K562 (cell line): ENCODE measurements at places on chromosomes 7 and 10. TPM values are rescaled to one million over a fixed set of nuclear protein-coding genes. Genes with fewer than 3 reads are reported as not detected.
A peak's percentile ranks its signal among the peaks of the same experiment; 100 is the strongest.

GRCh38 chr7:309586-310228, 19.7 kb downstream of the FOXL3 start:
- DNase-seq = no peak

GRCh38 chr7:157136372-157136771, 2.4 kb upstream of the UBE3C start:
- DNase-seq = peak; percentile 65

GRCh38 chr7:102396710-102397019, 502 bp downstream of the PRKRIP1 start:
- DNase-seq = no peak

DNA sequence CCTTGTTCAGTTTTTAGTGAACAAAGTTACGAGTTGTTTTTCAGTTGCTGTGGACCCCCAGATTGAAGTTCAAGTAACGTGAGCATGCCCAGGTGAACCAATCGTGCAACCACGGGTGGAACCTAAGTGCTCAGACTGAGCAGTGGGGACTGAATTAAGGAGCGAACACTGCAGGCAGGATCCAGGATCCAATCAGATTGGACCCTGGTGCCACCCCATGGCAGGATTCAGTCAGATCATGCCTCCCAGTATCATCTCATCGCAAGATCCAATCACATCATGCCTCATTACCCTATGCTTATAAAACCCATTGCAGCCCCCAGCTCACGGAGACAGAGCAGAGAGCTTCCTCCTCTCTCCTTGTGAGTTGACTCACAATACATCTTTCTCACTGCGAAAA, 80.9 kb downstream of the PFKFB3 start:
- no peak for DNase-seq

- no peak for DNase-seq
Measured at GRCh38 chr10:48789486-48790456, 105.1 kb downstream of the WDFY4 start.

GRCh38 chr7:38181111-38181510, 3.1 kb downstream of the STARD3NL start:
- DNase-seq = no peak

GRCh38 chr7:48643431-48644013, 280.8 kb upstream of the CDC14C start:
- no peak for DNase-seq

- DNase-seq = no peak
Measured at GRCh38 chr7:26188957-26189541, 11.5 kb downstream of the HNRNPA2B1 start.

DNA sequence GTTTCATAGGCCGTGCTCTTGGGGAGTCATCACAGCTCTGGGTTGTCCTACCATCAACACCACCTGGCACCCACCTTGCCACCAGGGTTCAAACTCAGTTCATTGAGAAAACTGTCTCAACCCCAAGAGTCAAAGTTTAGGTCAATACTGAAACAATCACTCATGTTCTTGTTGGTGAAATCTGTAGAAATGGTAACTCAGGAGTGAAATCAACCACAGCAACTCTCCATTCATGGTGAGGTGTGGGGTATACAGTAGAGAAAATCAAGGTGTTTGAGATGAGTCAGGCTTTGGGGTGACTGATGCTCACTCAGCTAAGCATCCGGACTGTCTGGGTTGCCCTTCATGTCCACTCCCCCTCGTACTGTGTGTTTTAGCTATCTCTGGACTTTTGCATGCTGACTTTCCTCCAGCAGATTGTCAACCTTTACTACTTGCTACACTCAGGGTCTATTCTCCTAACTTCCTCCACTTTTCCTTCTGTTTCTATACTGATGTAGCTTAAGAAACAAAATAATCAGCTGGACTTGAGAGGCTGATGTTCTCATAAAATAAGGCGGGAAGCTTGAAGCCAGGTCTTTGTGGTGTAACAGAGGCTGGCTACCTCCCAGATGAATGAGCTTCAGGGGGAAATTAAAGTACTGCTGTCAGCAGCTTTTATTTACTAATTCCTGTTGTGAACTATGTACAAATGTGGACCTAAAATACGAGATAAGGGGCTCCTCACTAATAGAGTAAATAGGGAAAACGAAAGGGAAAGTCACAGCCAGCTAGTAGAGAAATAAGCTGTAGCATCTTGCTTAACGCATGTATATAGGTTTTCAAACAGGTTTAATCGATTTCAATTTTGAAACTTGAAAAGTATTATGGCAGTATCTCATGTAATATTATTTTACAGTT, 173.6 kb upstream of the AKR1E2 start:
- no peak for DNase-seq

DNA sequence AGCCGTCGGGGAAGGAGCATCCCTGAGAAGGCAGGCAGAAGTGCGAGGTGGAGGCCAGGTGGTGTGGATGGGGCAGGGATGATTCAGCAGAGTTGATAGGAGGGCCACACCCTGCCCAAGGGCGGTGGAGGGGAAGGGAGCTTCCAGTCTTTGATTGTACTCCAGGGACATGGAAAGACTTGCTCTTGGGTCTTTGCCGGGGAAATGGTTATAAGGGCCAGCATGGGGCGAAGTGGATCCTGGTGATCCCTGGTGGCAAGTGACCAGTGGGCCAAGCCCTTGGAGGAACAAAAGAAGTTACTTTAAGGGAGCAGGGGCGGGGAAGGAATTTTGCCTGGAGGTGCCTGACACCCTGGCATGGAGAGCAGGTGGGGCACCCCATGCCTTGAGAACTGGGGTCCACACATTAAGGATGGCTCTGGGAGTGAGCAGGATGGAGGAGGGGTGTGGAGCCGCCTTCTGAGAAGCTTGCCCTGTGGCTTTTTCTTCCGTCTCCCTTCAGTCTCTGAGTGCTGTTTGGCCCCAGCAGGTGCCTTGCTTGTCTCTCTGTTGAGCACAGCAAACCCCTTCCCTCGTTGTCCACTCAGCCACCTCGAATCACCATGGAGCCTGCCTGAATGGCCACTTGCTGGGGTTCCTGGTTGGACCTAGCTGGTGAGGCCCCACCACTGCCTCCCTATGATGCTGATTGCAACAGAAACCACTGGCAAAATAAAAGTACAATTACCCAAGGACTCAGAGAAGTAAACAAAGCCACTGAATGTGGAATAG, 83.9 kb downstream of the RAMP3 start:
- peak; percentile 65 for DNase-seq

DNA sequence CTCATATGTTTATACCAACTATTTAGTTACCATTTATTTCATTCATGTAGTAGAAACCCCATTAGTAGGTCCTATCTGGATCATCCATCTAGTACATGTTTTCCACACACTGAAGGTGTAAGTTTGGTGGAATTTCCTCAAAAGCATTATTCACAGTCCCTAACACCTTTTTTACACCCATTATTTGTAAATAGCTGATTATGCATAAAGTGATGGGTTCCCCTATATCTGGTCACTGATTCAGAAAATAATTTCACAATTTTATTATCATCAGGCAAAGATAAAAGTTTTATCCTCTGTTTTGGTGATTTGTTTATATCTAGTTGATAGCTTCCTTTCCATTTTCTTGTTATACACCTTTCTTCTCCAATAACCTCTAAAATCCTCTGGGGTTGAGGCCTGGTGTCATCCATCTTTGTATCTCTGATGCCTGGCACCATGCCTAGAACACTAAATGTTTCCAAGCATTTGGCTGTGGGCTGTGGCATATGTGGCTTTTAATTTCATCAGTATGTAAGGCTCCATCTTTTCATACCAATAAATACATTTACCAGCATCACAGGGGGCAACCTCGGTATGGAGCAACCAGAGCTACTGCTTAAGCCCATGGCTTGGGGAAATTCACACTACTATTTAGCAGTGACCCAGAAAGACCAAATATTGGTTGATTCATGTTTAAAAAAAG, 1089.5 kb upstream of the LRRN3 start:
- DNase-seq = no peak

GRCh38 chr10:130787243-130787642, 524.3 kb downstream of the TCERG1L start:
- DNase-seq = no peak

DNA sequence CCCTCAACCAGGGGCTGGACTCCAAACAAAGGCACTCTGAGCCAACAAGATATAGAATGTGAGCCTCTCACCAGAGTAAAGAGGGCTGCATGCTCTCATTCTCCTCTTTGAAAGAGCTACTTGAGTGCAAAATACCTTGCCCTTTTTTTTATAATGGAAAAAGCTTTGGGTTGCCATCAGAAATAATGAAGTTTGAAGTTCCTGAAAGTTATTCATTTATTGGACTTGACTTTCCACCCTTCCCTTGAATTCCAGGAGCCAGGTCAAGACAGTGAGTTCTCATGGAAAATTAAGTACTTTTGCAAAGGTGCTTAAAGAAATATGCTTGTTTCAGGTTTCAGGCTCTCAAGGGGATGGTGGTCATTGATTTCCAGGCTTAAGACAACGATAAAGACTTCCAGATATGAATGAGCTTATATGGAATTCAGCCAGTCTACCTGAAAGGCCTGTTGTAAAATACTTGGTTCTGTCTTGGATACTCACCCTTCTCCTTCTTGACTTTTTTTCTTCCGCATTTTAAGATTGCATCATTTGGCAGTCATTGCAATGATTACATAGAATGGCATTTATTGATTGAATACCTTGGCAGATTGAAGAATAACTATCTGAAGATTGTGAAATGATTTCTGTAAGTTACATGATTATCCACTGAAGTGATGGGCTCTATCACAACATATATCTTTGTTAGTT, 696.4 kb downstream of the INHBA start:
- DNase-seq = no peak

DNA sequence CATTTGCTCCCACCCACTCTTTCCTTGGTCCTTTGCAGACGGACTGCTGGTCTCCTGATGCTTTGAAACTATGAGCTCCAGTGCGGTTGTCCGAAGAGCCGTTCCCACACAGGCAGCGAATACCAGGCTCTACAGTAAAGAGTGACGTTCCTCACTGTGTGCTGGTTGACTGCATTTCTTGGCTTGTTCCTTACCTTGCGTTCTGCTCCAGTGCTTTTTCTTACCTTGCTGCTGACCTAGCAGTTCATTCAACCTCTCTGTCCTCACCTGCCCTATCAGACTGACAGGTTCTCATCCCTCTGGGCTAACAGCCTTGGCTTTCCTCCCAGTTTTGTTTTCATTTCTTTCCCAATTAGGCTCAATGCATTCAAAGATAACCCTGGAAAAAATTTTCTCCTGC, 214.8 kb downstream of the TMEM178B start:
- no peak for DNase-seq

DNA sequence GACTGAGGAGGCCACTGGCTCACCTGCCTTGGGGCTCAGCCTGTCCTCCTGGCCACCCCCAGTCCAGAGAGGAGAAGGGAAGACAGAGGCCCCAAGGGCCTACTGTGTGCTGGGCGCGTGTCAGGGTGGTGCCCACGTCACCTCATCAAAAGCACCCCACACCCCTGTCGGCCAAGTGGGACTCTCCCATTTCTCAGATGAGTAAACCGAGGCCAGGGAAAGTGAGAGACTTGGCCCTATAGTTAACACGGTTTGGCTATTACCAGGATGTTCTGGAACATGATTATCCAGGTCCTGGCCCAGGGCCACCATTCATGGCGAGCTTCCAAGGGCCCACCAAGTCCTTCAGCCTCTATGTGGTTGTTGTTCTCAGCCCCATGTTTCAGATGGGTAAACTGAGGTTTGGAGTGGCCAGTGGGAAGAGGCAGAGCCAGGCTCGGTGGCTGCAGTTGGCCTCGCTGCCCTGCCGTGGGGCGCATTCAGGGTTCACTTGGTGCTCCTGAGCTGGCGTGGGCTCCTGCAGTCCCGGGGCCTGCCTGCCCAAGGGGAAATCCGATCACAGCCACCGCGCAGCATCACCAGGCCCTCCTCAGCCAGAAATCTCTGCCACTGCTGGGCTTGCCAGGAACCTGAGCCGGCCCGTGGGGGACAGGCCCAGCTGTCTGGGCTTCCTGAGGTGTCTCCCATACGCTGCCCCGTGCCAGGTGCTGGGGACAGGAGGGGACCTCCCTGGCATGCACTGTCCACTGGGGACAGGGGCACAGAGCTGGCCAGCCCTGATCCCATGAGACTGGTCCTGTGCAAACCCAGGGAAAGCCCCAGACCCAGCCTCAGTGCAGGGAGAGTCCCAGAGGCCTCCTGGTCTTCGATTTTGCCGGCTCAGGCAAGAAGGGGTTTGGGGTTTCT, 117.7 kb upstream of the TNRC18 start:
- no peak for DNase-seq

- peak; percentile 57 for DNase-seq
Measured at GRCh38 chr10:15439341-15439842, 68.3 kb upstream of the FAM171A1 start.

Gene SFXN3
- 1.4 and 1.8 TPM in 2 replicates for total RNA-seq

Gene NFKB2
- 20.3 and 20.6 TPM in 2 replicates for total RNA-seq

Gene TAS2R5
- 1.1 TPM in 2 replicates for total RNA-seq

Gene NOBOX
- total RNA-seq = not detected in 2 replicates
